ENCODE measurements at places on chromosomes 4 and X.

DNA sequence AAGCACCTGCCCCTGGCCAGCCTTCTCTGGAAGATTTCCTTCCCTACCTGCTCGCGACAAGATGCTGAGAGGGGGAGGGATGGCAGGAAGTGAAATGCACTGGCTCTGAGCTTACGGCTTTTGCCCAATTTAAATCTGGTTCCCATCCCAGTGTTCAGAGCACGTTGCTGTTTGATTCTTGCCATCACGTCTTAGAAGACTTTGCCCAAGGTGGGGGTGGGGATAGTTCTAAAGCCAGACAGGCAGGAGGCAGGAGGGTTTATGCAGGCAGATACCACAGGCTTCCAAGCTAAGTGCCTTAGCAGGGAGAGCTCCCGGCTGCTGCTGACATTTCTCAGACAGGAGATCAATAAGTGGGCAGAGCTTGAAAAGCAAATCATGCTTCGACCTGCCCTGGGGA is 393.9 kb downstream of the MID1IP1 start:
- DNase-seq = no peak

DNA sequence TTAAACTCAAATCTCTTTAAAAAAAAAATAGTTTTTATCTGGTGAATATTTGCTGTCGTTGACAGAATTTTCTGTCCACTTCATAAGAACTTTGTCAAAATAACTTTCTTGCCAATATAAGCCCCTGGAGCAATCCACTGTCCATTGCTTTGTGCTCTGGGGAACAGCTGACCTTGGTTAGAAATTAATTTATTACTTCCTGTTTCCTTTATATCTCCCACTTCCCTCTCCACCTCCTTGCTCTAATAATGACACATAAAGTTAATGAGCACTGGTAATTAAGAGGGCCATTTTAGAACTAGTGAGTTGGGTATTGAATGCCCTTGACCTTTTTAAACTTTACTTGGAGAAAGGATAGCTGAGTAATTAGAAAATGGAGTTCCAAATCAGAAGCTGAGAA is 151.3 kb upstream of the LEF1 start:
- no peak for DNase-seq

DNA sequence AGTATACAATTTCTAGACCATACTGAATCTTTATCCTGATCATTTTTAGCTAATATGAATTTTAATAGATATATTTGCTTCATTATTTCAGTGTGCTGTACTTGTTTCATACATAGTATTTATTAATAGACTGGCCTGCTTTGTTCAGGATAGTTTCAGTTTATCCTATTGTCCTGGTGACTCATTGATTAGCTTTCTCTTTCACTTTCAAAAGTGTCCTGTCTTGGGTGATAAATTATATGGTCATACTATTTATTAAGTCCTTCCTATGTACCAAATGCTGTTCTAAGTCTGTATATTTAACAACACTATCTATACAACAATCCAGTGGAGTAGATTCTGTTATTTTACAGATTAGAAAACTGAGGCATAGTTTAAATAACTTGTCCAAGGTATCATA is 153.8 kb upstream of the RAPGEF2 start:
- DNase-seq = no peak

DNA sequence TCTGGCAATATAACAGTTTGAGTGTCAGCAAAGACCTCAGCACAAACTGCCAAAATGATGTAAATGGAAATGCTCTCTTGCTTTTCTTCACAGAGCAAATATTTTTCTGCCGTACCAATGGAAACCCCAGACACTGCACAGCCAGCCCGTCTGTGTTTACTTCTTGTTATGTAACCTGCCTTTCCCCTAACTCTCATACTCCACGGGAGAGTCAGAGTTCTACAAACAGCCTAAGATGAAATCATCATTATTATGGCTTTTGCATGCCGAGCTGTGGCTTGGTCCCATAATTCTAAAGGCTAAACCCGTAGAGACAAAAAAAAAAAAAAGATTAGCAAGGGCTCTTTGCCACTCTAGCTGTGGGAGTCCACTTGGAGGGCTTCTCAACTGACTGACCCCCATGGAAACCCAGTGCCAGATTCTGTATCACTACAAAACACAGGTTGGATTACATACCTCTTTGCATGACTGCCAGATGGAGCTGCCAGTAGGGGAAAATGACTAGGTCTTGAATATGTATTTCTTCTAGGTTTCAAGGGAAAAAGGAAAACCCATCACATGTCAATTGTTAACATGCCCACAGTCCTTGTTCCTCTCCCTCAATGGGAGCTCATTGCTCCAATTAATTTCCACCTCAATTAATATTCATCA is 197.2 kb upstream of the CNKSR2 start:
- no peak for DNase-seq

- DNase-seq = no peak
Observed at GRCh38 chrX:144494074-144494473, 610.2 kb downstream of the UBE2NL start.

GRCh38 chrX:27915617-27916016 is 65.6 kb downstream of the DCAF8L1 start:
- DNase-seq = no peak

- DNase-seq = no peak
Observed at GRCh38 chrX:13748486-13748885, 13.9 kb downstream of the OFD1 start.

- DNase-seq = no peak
Observed at GRCh38 chr4:36665985-36666527, 384.6 kb downstream of the DTHD1 start.

DNA sequence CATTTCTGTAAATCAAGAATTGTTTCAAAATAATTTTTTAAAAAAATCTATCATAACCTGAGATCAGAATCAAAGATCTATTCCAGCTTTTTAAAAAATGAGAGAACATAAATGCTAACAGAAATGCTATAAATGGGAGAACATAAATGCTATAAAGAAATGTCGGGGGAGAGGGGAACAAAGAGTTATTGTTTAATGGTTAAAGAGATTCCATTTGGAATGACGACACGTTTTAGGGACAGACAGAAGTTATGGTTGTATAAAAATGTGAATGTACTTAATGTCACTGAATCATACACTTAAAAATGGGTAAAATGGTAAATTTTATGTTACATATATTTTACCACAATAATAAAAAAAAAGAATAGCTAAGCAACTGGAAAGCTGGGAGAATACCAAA is 127.1 kb downstream of the ATRX start:
- no peak for DNase-seq

All from stimulated activated CD8-positive, alpha-beta memory T cell treated with anti-CD3 and anti-CD28 coated beads, Interleukin-2, amount 100 ng/mL, for 1 hour (primary cell).